ENCODE measurements at places on chromosomes 5 and 9.

DNA sequence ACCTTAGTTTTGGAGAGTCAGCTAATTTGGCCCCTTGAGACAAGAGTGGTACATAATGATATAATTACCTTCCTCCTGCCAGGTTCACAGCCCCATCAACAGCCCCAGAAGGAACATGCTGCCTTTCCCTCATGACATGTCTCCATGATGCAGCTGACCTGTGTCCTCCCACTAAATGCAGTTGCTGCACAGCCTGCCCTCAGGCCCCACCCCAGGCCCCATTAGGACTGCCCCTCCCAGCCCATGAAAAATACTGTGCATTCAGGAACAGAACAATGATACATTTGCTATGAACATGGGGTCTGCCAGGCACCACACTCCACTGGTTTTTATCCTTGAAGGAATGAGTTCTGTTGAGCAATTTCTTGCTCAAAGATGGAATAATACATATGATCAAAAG, 176.4 kb downstream of the C5orf15 start:
- no peak for DNase-seq

GRCh38 chr5:169350759-169351240, 49.9 kb upstream of the SLIT3 start:
- no peak for DNase-seq

DNA sequence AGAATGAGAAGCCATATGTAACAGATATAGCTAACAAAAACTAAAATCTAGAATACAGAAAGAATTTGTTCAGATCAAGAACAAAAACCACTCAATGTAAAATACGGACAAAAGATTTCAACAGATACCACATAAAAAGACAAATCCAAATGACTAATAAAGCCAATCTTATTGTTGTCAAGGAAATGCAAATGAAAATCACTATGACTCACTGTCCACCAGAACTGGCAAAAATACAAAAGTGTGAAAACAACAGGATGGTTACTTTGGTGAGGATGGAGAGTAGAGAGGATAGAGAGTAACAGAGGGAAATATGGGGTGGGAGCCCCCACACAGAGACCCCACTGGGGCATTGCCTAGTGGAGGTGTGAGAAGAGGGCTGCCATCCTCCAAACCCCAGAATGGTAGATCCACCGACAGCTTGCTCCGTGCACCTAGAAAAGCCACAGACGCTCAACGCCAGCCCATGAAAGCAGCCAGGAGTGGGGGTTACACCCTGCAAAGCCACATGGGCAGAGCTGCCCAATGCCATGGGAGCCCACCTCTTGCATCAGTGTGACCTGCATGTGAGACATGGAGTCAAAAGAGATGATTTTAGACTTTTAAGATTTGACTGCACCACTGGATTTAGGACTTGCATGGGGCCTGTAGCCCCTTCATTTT, 15.2 kb upstream of the RHOBTB3 start:
- no peak for DNase-seq

DNA sequence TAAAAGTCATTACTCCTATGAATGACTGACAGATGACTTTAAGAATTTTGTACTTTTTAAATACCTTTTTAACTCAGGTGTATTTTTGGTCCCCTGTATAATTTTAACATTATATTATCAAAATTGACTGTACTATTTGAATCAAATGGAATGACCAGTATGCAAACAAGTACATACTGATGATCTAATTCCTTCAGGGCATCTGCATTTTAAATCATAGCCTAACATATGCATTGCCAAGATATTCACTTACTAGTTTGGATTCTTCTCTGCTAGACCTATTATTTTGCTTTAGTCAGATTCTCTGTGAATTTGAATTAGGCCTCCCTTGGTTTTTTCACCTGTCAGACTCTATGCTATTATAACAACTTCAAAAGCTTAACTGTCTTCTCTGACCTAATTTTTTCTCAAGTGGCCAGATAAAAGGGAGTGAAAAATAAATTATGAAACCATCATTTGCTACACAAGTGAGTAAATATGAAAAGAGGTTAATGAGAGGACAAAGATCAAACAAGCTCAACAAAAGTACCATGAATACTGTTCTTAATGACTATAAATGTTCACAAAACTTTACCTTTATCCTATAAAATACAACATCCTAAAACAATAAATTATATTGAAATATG, 1505.2 kb upstream of the CDH9 start:
- DNase-seq: no peak

DNA sequence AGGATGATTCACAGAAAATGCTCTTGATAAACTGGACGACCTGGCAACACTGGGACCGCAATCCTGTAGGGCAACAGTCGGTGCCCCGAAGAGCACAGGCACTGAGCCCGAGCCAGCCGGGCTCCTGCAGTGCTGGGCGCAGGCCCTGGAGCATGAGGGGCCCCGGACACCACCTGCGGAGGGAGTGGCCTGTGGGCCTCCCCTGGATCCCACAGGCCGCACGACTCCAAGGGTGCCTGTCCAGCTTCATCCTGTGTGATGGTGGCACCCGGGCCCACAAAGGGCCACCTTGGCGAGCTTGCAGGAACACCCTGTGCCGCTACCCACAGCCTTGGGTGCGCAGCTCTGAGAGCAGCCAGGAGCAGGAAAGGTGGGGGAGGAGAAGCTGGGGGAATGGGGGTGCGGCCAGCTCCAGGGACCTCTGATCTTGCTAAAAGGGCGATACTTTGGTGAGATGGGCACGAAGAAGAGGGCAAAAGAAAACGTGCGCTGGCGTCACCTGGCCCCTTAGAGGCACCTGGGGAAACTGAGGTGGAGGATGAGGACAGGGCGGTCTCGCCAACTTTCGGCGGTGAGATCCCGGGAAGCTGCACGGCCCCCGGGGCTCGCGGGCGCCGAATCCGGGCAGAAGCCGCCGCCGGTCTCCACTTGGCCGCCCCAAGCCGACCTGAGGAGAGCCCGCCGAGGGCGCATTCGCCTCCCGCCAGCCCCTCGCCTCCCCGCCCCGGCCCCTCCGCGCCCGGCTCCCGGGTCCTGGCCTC, 722 bp downstream of the TBC1D9B start:
- no peak for DNase-seq

DNA sequence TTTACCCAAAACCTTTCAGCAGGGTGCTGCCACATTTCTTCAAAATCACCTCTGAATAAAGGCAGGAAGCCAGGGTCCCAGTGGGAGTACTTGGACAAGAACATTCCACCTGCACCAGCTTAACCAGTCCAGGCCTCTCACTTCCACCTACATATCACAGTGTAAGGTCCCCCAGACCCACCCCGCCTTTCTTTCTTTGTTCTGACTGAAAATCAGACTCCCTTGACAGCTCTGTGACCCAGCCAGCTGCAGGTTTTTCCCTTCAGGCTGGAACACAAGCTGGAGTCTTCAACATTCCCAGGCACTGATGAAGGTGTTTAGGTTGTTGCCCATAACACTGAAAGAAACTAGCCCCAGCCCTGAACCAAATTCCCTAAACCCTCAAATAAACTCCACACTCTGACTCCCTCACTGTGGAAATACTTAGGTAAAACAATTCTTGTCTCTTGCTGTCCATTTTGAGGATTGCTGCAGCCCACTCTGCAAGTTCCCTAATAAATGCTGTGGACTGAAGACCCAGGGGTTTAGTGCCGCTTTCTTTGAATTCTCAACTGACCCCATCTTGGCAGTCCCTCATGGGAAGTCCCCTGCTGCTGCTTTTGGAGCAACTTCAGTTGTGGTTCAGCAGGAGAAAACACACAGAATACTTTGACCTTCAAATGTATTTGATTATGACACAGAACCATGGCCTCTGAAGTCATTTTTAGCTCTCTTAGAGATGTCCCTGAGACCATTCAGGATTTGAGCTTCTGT, 24.8 kb downstream of the P4HA2 start:
- no peak for DNase-seq

GRCh38 chr9:85117831-85118230, 448.3 kb downstream of the NTRK2 start:
- DNase-seq: no peak

- no peak for DNase-seq
These were observed 303.6 kb downstream of the PIK3R1 start for GRCh38 chr5:68519143-68519542.

- DNase-seq: no peak
These were observed 548.5 kb downstream of the DTWD2 start for GRCh38 chr5:118439831-118440230.

DNA sequence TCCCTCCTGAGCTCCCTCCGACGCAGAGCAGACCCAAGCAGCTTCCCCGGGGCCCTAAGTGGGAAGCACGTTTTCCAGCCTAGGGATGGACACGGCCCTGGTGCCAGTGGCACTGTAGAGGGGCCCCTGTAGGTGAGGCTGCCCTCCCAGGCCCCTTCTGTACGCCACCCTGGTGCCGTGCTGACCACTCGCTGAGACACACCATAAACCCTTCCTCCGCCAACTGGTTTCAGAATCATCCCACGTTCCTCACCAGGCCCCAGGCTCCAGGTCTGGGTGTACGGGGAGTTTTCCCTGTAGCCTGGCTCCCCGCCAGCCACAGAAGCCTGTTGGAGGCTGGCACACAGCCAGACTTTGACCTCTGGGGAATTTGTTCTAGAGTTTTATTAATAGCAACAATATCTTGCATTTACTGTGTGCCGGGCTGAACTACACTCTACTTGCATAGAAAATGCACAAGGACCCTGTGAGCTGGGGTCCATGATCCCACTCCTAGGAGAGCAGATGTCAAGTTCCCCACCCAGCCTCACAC, 18.2 kb upstream of the WDR38 start:
- DNase-seq: peak; percentile 56

- DNase-seq: no peak
These were observed 317.3 kb upstream of the PDE4D start for GRCh38 chr5:60210810-60211209.

GRCh38 chr9:69627281-69627680, 44.9 kb downstream of the APBA1 start:
- no peak for DNase-seq

DNA sequence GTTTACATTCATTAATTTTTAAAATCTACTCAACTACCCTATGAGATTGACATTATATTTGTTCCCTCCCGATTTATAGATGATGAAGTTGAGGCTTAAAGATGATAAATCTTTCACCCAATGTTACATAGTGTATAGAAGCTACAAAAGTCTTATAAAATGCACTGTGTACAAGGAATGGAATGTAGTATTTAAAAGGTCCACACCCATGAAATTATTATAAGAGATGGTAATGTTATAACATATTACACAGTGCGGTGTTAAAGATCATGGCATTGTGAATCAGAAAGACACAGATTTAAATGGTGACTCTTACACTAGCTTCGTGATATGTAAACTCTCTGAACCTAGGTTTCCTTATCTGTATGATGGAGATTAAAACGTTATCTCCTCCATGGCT, 141.6 kb upstream of the CHD1 start:
- DNase-seq: no peak

DNA sequence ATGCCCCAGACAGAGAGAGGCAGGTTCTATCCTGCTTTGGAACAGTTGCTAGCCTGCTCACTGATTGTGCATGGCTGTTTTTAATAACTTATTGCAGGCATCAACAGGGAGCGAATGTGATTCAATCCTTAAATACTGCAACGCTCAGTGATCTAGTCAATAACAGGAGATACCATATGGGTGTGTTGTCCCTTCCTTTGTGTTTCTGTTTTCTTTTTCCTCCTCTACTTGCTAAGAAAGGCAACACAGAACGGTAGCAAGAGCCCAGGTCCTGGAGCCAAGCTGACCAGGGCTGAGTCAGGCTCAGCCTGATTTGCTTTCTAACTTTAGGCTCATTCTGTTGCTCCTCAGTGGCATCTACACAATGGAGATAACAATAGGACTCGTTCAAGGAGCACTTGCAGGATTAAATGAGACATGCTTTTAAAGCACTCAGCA, 98.6 kb upstream of the EQTN start:
- no peak for DNase-seq

DNA sequence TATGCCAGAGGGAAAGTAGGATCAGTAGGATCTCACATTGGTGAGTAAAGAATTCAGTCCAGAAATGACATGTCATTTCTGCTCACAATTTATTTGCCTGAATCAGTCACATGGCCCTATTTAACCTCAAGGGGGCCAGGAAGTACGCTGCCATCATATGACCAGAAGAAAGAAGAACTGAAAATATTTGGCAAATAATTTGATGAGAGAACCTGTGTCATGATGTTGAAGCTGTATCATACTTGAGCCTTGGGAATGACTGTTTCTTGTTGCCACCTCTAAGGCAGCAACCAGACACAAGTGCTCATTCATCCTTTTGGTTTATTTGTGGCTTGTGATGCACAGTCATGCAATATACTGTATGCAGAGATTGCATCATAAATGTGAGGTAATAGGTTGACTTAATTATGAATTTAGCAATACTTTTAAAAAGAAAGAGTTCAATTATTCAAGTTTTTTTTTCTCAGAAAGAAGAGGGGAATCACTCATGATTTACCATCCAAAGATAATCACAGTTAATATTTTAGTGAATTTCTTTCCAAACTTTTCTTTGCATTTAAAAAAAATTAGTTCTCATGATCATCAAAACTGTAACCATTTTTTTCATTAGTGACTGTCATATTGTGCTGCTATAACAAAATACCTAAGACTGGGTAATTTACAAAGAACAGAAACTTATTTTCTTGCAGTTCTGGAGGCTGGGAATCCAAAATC, 8.2 kb upstream of the ZFYVE16 start:
- DNase-seq: no peak

GRCh38 chr9:95910023-95910707, 34.7 kb downstream of the ERCC6L2 start:
- DNase-seq: no peak

- no peak for DNase-seq
These were observed 18.8 kb downstream of the STK10 start for GRCh38 chr5:172169216-172169615.

DNA sequence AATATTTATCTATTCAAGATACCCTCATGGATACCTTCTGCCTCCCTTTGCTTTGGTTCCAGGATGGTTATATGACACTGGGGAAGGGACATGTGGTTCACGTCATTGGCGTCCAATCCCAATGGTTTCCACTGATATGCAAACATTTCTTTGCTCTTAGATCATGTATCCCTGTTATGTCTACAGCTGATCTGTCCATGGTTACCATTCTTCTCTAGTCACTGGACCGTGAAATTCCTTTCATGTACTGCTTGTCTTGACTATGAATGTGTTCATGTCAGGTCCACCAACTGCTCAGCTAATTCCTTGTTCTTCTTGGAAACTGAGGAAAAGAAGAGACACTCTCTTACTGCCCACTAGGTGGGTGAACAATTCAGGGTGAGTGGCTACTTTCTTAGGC, 391.1 kb upstream of the ZNF608 start:
- DNase-seq: peak; percentile 1

DNA sequence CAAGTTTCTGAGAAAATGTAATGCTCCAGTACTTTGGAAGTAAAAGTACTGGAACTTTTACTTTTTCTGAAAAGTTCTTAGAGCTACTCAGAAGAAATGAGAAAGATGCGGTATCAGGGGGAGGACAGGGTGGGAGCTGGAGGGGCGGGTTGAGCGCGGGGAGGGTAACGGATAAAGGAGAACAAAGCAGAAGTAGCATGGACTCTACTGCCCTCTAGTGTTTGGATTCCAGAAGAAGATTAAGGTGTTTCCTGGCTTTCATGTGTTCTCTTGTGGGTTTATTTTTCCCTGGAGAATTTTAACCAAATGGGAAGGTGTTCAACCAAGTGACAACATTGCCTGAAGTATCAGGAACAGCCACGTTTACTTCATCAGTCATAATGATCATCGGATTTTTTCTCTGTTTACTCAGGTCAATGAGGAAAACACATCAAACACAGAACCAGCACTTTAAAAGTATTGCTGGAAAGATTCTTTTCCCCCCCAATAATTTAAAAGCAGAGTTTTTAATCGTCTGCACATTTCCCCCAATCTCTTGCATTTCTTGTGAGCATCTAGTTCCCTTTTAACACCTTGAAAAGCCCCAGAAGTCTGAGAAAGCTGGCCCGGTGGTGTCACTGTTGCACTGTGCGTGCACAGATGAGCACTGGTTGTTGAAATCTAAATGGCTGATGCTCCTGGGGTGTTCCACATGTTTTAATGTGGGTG, 190.6 kb downstream of the MPDZ start:
- DNase-seq: no peak
